Hematopoietic multipotent progenitor cell treated with erythropoietin and hydrocortisone succinate and interleukin-3 and kit ligand, for 6 days (in vitro differentiated cells): ENCODE measurements at places on chromosomes 3 and 15.

- DNase-seq, result no peak
Observed at GRCh38 chr3:28028554-28028953, 212.9 kb upstream of the CMC1 start.

DNA sequence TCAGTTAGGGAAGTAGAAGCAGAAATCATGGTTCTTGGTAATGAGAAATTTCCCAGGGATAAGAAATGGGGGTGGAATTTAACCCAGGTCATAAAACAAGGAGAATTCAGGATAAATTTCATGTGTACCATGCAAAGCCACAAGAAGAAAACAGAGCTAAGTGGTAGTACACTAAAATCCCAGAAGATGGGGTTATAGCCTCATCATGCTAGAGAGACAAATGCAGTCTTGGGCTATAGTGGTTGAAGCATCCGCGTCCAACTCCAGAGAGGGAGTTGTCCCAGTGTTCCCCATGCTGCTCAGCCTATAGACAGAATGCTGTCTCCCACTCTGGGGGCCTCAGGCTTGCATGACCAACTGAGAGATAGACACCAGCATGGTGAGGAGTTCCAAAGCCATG, 36.2 kb upstream of the CLRN1 start:
- peak; percentile 27 for DNase-seq

- no peak for DNase-seq
Observed at GRCh38 chr15:71893691-71894090, 83.3 kb downstream of the NR2E3 start.

DNA sequence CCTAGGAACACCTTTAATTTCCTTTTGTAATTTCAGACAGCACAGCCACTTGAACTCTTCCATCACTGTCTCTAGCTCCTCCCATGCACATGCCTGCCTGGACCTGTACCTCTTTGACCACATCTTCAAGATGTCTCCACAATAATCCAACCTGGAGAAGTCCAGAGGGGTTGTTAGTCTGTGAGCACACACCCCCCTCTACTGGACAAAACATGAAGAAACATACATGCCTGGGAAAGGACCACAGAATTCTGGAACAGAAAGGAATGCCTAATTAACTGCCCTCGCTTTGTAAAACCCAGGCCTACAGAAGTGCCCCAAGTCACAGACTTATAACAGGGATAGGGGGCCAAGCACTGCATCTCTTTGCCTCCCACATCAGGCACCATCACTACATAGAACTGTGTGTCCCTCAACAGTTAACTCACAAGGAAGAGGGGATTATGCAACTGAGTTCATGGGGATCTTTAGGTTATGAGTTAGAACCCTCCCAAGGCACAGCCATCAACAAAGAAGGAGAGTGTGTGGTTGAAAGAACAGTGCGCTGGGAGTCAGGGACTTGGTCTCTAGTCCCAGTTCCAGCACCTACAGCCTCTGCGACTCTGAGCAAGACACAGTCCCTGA, 61.7 kb downstream of the FMN1 start:
- DNase-seq, result peak; percentile 65

DNA sequence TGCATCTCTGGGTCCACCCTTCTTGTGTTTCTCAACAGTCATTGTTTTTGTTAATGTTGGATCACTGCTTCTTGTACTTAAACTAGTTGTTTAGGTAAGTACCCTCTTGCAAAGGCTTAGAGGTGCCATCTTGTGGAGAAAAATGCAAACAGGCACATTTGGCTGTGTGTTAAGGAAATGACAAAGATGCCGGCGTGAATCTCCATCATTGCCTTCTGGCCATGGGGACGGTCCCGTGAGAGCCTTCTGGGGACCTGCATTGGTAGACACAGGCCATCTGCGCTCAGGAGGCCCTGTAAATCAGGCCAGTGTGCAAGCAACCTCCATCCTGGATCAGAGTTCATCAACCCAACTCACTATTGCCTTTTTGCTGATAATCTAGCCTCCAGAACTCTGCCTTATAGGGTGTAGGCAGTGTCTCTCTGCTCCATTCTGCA, 158.6 kb upstream of the NR2E3 start:
- DNase-seq, result peak; percentile 49

GRCh38 chr3:9155028-9155427, 94.4 kb downstream of the SRGAP3 start:
- no peak for DNase-seq
